ENCODE measurements at places on chromosomes 13 and 19.

GRCh38 chr13:95530178-95530577 lies 22.3 kb upstream of the CLDN10 start:
- DNase-seq, result no peak

DNA sequence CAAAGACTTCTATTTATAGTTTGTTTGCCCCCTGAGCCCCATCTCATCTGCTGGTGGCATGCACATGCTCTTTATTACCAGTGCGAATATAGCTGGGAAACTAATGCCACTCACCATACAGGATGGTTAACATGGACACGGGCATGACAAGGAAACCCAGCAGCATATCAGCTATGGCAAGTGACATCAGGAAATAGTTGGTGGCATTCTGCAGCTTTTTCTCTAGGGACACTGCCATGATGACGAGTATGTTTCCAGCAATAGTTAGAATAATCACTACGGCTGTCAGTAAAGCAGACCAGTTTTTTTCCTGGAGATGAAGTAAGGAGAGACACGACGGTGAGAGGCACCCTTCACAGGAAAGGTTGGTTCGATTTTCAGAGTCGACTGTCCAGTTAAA lies 1.5 kb downstream of the HTR2A start:
- DNase-seq, result no peak

DNA sequence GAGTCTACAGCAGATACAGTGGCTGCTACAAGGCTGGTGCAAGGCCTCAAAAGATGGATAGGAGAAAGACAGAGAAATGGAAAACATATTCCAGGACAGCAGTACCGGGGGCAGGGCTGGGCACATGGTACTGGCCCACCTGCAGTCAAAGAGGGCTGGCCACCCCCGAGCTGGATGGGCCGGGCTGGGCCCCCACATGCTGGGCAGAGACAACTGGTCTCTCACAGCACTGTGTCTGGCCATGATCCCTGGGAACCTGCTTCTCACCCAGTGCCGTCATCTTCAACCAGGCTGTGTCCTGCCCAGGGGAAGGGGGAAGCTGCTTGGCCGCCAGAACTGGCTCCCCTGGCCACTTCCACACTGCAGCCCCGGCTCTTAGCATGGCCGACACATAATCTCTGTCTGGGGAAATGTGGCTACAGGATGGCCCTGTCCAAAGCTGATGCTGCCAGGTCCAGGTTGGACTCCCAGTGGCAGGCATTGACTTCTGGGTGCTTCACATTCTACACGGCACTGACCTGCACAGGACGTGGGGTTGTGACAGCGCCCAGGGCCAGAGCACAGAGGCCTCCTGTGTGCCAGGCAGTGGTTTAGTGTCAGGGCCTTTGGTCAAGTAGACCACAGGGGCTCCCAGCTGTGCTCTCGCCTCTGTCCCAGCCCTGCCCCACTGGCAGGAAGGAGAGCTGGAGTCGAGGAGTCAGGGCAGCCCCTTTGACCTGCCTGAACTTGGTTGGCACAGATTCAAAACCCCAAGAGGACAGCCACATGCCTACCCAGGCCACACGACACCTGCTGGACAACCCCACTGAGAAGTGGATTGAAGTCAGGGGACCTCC lies 21.7 kb downstream of the PEPD start:
- peak; percentile 36 for DNase-seq

DNA sequence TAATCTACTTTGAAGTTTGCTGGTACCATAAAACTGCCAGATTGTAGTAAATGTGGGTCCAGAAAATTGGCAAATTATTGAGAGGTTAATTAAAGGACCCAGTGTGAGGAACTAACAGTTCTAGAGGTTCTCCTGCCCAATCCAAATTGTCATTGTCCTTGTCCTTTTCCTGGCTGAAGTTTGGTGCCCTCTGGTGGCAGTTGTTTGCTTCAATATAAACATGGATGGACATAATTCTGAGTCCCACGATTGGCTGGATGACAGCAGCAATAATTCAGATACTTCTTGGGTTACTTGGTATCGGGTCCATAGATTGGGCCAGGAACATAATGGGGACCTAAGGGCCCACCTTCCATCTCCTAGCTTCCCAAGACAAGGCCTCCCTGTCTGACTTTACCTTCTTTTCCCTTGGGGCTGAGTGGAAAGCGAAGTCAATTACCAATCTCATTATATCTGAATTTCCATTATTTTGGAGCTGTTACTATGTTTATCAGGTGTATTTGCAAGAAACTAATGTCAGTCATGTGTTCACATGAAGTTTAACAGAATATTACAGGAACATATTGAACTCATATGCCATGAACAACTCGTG lies 33.8 kb upstream of the GARRE1 start:
- DNase-seq, result no peak

DNA sequence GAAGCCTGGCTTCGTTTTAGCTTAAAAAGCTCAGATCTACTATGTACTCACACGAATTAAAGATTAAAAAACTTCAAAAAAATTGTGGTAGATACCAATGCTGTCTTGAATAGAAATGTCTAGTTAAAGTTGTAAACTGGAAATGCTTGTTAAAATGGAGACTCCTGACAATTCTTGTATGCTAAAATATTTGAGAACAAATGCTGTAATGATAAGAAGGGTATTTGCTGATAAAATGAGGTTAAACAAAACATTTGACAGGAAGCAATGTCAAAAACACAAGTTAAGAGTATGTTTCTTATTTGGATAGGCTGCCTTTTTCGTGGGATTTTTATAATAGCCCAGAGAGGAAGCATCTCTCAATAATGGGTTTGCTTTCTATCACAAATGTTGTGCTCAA lies 48.0 kb upstream of the POSTN start:
- no peak for DNase-seq

DNA sequence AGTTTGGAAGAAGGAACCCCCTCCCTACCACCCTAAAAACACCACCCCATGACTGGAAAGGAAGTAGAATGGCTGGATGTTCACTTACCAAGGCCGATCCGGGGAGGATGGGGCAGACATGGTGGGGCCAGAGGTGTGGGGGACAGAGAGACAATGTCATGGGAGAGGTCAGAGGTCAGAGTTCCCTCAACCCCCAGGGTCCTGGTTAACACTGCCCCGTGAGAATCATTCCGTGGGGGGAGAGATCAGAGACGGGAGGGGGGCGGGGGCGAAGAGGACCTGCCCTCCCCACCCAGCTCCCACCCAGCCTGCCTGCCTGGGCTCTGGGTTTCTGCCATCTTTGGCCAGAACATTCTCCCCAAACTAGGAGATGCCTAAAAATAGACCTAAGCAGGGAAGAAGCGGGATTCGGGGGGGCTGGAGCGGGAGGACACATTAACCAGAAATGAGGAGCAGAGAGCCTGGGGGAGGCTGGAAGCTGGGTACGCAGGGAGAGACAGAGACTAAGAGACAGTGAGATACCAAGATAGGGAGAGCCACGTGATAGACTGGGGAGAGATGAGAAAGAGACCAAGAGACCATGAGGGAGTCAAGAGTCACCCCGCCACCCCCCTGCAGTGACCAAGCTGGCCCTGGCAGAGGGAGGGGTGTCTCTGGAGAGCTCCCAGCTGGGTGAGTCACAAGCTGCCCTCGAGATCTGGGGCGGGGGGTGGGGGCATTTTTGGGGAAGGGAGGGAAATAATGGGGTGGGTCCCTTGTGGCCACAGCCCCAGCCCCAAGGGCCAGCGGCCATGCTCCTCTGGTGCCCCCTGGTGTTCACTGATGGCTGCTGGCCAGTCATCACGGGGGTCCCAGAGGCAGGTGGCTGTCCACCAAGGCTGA lies 6.1 kb upstream of the KANK2 start:
- no peak for DNase-seq

GRCh38 chr19:33293255-33294057 lies 8.9 kb downstream of the CEBPA start:
- DNase-seq, result peak; percentile 51

GRCh38 chr19:703651-704446 lies 4.9 kb upstream of the PALM start:
- DNase-seq, result no peak

GRCh38 chr19:18660051-18660910 lies 23.2 kb upstream of the CRTC1 start:
- DNase-seq, result peak; percentile 60

- DNase-seq, result no peak
Observed at GRCh38 chr19:19597809-19598306, 20.6 kb downstream of the PBX4 start.

GRCh38 chr13:110216398-110217041 lies 90.4 kb downstream of the COL4A1 start:
- no peak for DNase-seq

DNA sequence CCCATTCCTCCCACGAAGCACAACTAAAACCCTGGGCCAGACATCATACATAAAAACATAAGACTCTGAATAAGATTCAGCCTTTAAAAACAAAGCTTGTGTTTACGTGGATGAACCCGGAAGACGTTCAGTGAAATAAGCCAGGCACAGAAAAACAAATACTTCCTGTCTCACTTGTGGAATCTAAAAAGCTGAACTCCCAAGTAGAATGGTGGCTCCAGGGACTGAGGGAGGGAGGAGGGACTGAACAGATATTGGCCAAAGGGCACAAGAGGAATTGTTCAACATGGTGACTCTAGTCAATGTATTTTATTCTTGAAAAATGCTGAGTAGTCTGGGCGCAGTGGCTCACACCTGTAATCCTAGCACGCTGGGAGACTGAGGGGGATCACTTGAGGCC lies 35.7 kb upstream of the TPM4 start:
- DNase-seq, result no peak

GRCh38 chr13:51943721-51944120 lies 67.5 kb downstream of the ATP7B start:
- no peak for DNase-seq

GRCh38 chr19:37361994-37362393 lies 8.9 kb upstream of the ZNF527 start:
- DNase-seq, result no peak

GRCh38 chr13:34128661-34129060 lies 310.7 kb downstream of the RFC3 start:
- DNase-seq, result no peak

- no peak for DNase-seq
Observed at GRCh38 chr13:106445996-106446395, 89.5 kb downstream of the EFNB2 start.

GRCh38 chr19:40433391-40434216 lies 7.8 kb upstream of the SERTAD1 start:
- peak; percentile 86 for DNase-seq

DNA sequence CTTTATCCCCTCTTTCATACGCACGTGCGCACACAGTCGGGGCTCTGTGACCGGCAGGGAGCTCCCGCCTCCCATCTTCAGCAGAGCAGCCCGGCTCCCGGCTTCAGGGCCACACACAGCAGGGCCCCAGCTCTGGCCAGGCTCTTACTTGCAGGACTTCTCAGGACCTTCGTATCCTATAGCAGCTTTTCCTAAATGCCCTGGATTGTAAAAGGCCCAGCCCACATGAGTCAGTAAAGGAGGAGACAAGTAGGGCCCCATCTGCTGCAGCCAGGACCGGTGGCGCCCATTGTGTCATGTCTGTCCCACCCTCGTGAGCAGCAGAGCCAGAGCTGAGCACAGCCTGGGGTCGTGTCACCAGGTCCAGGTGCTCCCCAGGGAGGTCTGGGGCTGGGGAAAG lies 107.6 kb upstream of the VSTM2B start:
- no peak for DNase-seq

DNA sequence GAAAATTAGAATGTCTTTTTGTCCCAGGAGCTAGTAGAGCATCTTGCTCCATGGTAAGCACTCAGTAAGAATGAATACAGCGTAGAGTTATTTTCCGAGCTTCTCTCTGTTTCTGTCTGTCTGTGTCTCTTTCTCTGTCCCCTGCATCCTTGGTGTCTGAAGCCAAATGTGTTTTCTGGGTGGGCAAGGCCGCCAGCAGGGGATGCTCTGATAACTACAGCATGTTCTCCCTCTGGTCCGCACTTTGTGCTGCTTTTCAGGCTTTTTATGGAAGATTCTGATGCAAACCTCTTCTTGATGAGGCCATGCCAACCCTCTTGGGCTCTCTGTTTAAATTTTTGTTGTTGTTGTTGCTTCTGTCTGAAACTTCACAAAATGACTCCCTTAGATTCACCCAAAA lies 142.8 kb upstream of the UBL3 start:
- DNase-seq, result no peak

DNA sequence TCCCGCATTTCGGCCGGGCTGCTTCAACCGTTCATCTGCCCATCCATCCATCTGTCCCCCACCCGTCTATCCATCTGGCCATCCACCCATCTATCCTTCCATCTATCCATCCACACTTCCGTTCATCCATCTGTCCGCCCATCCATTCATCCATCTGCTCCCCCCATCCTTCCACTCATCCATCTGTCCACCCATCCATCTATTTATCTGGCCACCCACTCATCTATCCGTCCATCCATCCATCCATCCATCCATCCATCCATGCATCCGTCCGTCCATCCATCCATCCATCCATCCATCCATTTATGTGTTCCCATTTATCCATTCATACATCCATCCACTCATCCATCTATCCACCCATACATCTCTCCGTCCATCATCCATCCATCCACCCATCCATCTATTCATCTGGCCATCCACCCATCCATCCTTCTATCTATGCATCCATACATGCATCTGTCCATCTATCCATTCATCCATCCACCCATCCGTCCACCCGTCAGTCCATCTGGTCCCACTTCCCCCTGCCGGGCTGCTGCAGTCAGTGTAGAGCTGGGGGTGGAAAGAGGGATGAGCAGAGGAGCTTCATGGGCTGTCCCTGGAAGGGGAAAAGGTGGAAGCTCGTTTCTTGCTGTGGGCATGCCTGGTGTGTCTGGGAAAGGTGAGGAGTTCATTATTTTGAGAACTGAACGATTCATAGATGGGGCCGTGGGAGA lies 722 bp downstream of the HSD11B1L start:
- no peak for DNase-seq

DNA sequence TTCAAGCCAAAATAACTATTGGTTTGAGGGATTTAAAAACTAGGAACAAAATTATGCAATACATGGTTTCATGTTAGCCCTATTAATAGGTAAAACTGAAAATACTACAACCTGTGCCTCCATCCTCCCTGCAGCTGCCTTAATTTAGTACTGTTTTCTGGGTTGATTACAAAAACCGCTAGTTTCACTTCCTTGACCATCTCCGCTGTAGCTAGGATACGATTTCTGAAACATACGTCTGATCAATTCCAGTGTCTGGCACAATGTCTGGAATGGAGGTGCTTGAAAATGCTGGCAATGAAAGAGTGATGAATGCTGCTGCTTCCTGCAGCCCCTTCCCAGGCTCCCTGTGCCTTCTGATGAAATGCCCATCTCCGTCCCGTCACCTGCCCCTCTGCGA lies 273.5 kb downstream of the SHISA2 start:
- DNase-seq, result no peak

GRCh38 chr19:3669947-3670795 lies 30.1 kb downstream of the PIP5K1C start:
- DNase-seq, result no peak

- DNase-seq, result no peak
Observed at GRCh38 chr19:48806818-48807589, 3.8 kb downstream of the BCAT2 start.

- no peak for DNase-seq
Observed at GRCh38 chr19:23969630-23970029, 54.9 kb downstream of the ZNF726 start.

- DNase-seq, result no peak
Observed at GRCh38 chr13:22793598-22794134, 387.1 kb upstream of the SGCG start.
